ENCODE measurements at places on chromosomes 2 and 18.

- no peak for DNase-seq
These were observed 98.0 kb downstream of the STPG4 start for GRCh38 chr2:47056868-47057686.

GRCh38 chr2:168642873-168643272 lies 159.6 kb upstream of the NOSTRIN start:
- DNase-seq, result no peak

DNA sequence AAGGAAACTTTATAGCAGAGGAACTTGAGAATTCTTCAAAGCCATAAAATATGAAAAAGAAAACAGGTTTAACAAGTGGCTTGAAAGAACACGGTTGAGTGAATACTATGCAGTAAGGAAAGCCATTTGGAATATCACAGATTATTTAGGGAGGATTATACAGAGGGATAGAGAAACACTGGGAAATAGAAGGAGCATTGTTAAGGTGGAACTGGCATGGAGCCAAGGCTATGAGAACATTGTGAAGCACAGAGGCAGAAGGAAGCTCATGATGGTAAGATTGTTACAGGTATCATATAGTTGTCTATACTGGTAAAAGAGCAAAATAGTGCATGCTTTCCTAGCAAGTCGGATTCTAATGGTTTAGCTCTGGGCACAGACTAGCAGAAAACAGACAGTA lies 87.1 kb downstream of the SS18 start:
- DNase-seq, result no peak

DNA sequence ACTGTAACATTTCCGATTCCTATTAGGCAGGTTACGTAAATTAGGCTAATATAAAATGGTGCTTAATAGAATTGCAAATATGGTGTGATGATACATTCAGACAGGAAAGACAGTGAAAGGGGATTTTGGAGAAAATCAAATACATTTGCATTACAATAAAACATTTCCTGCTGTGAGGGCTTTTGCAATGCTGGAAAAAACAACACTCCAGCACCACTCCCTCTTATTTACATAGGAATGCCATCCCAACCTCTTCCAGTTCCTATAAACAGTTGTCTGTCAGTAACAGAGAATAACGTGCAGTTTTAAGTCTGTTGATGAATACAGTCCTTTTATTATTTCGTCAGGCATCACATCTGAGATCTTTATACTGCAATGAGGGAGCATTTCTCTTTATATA lies 298.8 kb upstream of the FANCL start:
- DNase-seq, result no peak
